ENCODE measurements at places on chromosomes 16 and 17. TPM values are rescaled to one million over a fixed set of nuclear protein-coding genes. Genes with fewer than 3 reads are reported as not detected.

- DNase-seq = no peak
Measured at GRCh38 chr17:71900621-71901229, 220.1 kb upstream of the SOX9 start.

- no peak for DNase-seq
Measured at GRCh38 chr16:49738832-49739231, 117.1 kb downstream of the ZNF423 start.

DNA sequence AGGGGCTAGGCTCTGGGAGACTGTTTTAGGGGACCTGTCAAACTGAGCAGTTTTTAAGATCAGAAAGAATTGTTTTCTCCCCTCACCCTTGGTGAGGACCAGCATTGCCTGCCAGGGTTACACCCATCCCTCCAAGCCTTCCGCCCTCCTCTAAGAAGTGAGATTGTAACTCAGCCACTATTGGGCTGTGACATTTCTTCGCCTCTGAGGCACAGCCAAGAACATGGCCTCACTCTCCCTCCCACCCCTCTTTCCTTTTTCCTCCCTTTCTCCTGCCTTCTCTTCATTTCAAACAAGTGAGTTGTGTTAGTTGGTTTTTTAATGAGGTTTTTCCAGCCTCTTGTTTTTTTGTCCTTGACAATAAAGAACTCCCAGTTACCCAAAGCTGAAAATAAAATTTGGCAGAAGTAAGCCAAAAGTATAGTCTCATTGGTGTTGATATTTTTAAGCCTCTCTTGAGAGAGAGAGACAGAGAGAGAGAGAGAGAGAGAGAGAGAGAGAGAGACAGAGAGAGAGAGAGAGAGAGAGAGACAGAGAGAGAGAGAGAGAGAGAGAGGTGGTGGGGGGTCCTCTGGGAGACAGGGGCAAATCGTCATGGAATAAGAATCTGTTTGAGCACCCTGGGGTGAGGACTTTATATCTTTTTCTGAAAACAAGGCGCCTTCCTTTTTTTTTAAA, 77.2 kb upstream of the TBX2 start:
- DNase-seq = no peak

- no peak for DNase-seq
Measured at GRCh38 chr17:30368912-30369720, 9.6 kb upstream of the CPD start.

Gene KRTAP9-8
- not detected for polyA plus RNA-seq

Gene HSPB9
- polyA plus RNA-seq = not detected

Gene ZG16
- polyA plus RNA-seq = not detected

GRCh38 chr16:76835779-76836300, 355.1 kb upstream of the MON1B start:
- DNase-seq = no peak

- no peak for DNase-seq
Measured at GRCh38 chr17:56936697-56937322, 23.0 kb upstream of the TRIM25 start.

DNA sequence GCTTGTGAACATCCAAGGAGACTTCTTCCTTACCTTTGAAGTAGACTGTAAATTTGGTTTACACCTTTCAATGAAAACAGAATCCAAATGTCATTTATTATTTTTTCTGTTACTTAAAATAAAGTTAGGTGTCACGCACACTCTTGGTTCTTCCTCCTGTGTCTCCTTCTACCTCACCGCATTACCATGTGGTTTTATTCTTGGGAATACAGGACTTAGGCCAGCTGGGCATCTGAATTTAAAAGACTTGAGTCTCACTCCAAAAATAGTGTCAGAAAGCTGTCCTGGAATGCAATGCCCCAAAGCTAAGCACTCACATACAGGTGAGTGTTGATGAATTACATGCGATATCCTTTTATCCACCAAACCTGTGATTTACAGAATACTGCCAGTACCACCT, 66.4 kb downstream of the MAF start:
- no peak for DNase-seq

DNA sequence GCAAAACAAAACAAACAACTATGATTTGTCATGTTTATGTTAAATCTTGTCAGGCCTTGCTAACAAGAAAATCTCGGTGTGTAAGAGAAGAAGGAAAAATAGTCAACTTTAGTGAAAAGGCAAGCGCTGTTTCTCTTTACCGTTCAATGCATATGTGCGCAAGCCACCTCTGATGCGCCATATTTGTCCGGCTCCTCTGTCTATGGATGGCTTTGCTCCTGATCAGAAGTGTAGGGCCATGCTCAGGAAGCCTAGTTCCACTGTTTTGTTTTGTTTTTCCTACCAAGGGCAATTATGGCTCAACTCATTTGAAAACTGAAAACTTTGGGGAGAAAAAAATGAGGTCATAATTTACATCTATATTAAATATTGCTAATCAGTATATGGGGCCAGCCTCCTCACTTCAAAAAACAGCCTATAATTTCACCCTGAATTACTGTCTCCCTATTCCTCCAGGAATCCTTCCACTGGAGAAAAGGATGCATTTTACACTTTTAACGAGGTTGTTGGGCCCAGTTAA, 4.5 kb downstream of the MAF start:
- no peak for DNase-seq

Gene GLIS2
- 16.3 TPM for polyA plus RNA-seq

- peak; percentile 57 for DNase-seq
Measured at GRCh38 chr17:82767041-82767754, 15.3 kb downstream of the TBCD start.

- DNase-seq = no peak
Measured at GRCh38 chr16:50290856-50291255, 24.5 kb downstream of the ADCY7 start.

Gene BBS2
- 46.6 TPM for polyA plus RNA-seq

- DNase-seq = peak; percentile 77
Measured at GRCh38 chr17:73429440-73430164, 117.8 kb upstream of the CDC42EP4 start.

Gene SDR42E1
- polyA plus RNA-seq = 1.4 TPM

- DNase-seq = no peak
Measured at GRCh38 chr16:86693033-86693432, 114.7 kb downstream of the FOXL1 start.

DNA sequence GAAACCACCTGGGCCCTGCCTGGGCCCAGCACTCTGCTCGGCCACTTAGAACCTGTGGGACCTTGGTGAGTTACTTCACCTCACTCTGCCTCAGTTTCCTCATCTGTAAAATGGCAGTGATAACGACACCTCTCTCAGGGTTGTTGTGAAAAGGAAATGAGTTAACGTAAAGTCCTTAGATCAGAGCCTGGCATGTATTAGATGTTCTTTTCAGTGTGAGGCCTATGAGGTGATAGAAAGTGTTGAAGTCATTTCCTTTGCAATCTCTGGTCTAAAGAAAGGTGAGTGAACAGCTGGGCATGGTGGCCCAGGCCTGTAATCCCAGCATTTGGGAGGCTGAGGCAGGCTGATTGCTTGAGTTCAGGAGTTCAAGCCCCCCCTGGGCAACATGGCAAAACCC, 51.7 kb upstream of the LGALS9 start:
- DNase-seq = no peak

Gene KRT32
- polyA plus RNA-seq = not detected

Gene CTRB2
- polyA plus RNA-seq = not detected

- DNase-seq = no peak
Measured at GRCh38 chr17:52789829-52790228, 631.3 kb upstream of the CA10 start.

GRCh38 chr16:87483481-87483880, 9.3 kb downstream of the ZCCHC14 start:
- DNase-seq = no peak

DNA sequence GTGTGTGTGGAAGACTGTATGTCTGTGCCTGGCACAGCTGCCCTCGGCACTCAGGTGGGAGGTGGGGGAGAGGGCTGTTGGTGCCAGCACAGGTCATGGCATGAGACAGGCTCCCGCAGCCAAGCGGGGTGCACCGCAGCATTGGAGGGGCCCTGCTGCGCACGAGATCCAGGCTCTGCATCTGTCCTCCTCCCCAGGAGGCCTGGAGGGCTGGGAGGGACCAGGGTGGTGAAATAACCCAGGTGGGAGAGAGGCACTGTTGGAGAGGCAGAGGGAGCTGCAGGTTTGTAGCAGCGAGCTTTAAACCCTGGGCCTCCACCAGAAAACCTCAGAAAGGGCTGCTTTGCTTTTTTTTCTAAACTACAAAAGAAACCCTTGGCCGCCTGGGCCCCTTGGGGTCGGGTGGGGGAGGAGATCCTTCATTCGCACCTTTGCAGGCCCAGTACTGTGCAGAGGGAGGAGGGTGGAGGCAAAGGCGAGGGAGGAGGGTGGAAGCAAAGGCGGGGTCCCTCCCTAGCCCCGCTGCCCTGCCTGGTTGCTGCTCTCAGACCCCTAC, 241.7 kb downstream of the SEC14L1 start:
- no peak for DNase-seq

- DNase-seq = no peak
Measured at GRCh38 chr16:67999985-68000384, 701 bp upstream of the DPEP2 start.

- DNase-seq = no peak
Measured at GRCh38 chr16:14028202-14028601, 42.9 kb upstream of the MRTFB start.

- DNase-seq = peak; percentile 72
Measured at GRCh38 chr16:4330277-4330874, 14.5 kb downstream of the GLIS2 start.

Gene RSAD1
- polyA plus RNA-seq = 40.9 TPM

Gene MYL11
- 0.70 TPM for polyA plus RNA-seq

GRCh38 chr17:60153606-60154390, 4.0 kb downstream of the CA4 start:
- no peak for DNase-seq

GRCh38 chr17:17983376-17983775, 10.7 kb downstream of the DRC3 start:
- no peak for DNase-seq

Measured in A549 (cell line).